ENCODE measurements at places on chromosomes 16 and 17.

DNA sequence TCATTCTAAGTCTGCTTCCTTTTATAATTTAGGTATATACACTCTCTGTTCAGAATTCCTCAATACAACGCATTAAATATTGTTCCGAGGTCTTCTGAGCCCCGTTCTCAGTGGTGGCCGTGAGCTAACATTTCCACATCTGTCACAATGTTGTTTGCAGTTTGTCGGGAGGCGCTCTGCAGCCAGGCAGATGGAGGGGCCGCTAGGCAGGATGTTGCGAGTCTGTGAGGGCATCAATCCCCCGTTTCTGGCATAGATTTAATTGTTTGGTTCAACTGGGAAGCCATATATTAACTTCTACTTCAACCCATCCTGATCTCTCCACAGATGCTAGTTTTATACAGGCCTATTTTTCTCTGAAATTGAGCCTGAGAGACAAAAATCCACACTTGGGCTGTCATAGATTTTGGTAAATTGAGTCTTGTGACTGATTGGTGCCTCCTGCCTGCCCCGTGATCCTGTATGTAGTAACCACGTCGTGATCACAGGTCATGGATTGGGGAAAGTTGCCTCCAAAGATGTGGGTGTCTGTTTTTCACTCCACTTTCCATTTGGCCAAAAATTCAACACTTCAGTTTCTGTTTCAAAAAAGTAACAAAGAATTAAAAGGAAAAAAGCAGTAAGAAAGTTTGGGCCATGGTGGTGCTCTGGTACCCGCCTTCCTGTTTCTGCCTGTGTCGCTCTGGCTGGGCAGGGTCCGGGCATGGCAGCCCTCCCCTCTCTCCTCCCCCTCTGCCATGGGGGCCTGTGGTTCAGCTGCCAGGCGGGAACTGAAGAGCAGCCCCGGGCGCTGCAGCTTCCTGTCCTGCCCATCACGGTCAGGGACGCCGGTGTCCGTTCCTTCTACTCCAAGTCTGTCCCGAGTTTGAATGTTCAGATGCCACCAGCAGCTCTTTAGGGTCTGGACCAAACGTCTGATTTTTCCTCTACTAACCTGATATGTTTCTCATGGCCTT is 41.5 kb downstream of the RPTOR start:
- no peak for DNase-seq

- peak; percentile 29 for DNase-seq
Measured at GRCh38 chr16:3879887-3880564, 487 bp downstream of the CREBBP start.

GRCh38 chr16:14071576-14072271 is 605 bp downstream of the MRTFB start:
- no peak for DNase-seq

DNA sequence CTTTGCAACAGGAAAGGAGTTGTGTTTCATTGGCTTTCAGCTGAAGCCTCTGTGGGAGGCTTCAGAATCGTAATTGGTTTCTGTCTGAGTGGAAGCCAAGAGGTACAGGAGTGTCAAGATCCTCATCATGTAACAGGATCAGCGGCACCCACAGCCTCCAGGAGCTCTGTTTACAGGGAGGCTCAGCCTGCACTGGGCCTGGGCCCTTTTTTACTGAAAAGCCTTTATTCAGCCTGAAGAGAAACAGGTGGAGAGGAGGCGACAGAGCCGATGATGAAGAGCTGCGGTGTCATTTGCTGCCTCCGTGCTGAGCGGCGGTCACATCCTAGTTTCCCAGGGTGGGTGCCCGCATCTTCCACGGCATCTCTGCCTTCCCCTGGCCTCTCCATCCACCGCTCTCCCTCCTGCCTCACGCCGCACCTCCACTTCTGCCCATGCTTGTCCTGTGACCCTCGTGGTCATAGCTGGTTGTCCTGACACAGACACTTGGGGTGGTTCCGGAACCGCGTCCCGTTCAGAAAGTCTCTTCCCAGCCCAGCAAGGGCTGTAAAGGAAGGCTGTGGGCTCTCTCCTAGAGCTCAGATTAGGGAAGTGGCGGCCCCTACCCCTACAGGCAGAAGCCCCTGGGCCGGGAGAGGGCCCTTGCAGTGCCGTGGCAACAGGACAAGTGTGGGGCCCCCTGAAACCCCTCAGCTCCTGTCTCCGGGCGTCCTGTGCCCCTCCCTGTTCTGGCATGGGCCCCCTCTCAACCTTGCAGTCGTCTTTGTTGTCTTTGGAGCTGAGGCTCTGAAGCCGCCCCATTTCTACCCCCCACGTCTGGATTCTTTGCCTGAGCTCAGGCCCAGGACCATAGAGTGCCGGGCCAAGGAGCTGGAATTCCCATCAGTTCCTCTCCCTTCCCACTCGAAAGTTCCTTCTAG is 53.9 kb upstream of the CHMP6 start:
- DNase-seq = no peak

DNA sequence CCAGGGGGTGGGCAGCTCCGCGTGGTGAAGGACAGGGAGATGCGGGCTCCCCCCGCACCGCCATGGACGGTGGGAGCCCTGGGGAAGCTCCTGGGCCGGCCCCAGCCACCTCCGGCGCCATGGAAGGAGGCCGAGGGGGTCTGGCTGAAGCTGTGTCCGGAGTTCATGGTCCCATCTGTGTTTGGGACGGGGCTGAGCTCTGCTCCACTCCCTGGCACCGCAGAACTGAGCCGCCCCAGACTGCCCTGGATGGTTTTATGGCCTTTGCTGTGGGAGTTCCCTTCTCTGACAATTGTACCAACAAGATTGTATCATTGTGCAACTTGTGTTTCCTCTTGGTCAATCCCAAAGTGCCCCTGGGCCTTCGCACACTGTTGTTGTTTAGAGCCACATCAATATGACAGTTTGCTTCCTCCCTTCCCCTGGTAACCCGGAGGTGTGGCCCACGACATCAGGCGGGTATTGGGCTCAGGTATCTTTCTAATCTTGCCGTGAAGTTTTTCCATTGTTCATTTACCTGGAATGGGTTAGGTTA is 942 bp downstream of the KRT23 start:
- DNase-seq = no peak

- DNase-seq = no peak
Measured at GRCh38 chr17:45648642-45649041, 135.5 kb upstream of the CRHR1 start.

GRCh38 chr17:74186498-74186897 is 17.0 kb upstream of the RPL38 start:
- no peak for DNase-seq

DNA sequence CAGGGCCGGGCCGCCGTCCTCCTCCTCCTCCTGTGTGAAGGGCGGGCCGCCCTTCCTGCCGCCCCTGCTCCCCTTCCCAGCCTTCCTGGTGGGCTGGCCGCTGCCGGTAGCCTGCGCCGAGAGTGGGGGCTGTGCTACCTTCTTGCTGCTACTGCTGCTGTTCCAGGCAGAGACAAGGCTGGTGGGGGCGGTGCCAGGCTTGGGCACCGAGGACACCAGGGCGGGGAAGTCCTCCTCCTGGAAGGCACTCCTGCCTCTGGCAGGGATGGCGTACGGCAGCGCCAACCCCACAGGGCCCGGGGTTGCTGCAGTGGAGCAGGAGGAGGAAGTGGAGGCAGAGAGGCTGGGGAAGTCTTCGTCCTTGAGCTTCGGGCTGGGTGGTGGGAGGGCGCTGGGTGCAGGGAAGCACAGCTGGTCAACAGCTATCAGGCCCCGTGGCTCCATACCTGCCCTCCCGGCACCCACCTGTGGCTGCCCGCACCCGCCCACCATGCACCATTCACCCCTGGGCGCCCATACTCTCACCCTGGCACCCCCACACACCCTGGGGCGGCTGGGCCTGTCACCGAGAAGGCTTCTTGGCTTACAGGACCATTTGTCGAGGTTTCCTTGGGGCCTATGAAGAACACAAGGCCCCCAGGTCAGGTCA is 9.6 kb downstream of the ZNF598 start:
- DNase-seq = no peak

DNA sequence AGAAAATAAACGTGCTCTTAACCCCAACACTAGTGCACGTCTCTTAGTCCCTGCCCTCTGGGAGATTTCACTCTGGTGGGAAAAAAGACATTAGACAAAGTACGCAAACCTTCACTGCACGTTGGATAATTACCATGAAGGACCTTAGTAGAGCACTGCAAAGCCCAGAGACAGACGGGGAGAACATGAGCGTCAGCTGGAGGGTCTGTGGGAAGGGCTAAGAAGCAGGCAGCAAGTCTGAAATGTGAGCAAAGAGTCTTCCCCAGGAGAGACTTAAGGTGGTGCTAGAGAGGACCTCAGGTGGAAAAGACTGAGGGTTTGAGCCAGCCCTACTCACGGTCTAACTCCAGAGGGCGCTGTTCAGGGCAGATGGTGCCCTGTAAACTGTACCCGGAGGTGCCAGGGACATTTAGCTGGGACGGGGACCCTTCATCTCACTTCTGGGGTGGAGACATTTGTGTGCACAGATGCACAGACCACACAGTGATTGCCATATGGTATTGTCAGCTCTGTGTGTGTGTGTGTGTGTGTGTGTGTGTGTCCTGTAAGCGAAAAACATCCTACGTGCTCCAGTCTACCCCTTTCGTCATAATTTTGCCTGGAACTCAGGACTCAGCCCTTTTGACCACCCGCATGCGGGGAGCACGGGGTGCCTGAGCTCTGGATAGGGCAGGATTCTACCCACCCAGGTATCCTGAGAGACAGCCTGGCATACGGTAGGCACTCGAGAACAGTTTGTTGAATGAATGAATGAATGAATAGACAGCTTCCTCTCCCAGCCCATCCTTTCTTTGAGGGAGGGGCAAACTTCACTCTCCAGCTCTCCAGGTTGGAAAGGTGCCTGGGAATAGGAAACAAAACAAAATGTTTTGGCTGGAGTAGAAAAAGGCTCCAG is 10.1 kb upstream of the STAC2 start:
- peak; percentile 94 for DNase-seq

- no peak for DNase-seq
Measured at GRCh38 chr16:13873835-13874438, 46.0 kb upstream of the ERCC4 start.

- no peak for DNase-seq
Measured at GRCh38 chr17:2635675-2636074, 42.2 kb downstream of the PAFAH1B1 start.

- DNase-seq = no peak
Measured at GRCh38 chr16:27980076-27980775, 83.3 kb downstream of the GSG1L start.

DNA sequence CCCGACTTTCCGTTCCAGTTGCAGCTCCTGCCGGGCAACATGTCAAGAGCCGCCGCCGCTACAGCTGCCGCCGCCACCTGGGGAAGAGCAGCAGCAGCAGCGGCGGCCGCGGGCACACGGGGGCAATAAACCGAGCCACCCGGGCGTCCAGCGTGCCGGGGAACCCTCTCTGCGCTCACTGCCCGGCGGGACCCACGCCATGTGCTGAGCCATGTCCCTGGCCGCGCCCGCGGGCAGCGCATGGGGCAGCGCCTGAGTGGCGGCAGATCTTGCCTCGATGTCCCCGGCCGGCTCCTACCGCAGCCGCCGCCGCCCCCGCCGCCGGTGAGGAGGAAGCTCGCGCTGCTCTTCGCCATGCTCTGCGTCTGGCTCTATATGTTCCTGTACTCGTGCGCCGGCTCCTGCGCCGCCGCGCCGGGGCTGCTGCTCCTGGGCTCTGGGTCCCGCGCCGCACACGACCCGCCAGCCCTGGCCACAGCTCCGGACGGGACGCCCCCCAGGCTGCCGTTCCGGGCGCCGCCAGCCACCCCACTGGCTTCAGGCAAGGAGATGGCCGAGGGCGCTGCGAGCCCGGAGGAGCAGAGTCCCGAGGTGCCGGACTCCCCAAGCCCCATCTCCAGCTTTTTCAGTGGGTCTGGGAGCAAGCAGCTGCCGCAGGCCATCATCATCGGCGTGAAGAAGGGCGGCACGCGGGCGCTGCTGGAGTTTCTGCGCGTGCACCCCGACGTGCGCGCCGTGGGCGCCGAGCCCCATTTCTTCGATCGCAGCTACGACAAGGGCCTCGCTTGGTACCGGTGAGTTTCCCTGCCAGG is 604 bp downstream of the HS3ST3B1 start:
- no peak for DNase-seq

GRCh38 chr16:1401061-1401757 is 13.3 kb downstream of the UNKL start:
- no peak for DNase-seq

- DNase-seq = no peak
Measured at GRCh38 chr17:19321481-19322128, 40.9 kb downstream of the B9D1 start.

- no peak for DNase-seq
Measured at GRCh38 chr16:69620573-69620972, 54.8 kb downstream of the NFAT5 start.

- DNase-seq = no peak
Measured at GRCh38 chr17:33623841-33624240, 330.7 kb upstream of the ASIC2 start.

- peak; percentile 26 for DNase-seq
Measured at GRCh38 chr17:78781104-78781892, 775 bp downstream of the CYTH1 start.

- DNase-seq = no peak
Measured at GRCh38 chr17:14559264-14560119, 258.6 kb downstream of the HS3ST3B1 start.

- DNase-seq = peak; percentile 44
Measured at GRCh38 chr16:57576429-57576870, 34.0 kb downstream of the ADGRG5 start.

DNA sequence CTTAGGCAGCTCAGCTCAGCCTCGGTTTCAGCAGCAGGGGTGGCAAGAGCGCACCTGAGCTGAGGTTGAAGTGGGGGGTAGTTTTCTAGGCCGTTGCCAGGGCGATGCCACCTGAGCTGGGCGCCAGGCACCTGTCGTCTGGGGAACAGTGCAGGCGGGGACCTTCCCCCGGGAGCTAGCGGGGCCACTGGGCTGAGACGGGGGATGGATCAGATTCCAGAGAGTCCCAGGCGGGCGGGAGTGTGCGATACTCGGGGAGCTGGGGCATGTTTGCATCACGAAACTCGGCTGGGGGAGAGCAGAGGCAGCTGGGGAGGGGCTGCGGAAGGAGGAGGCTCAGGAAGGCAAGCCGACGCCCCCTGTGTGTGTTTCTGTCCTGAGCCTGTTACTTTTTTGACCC is 477 bp upstream of the CLDN9 start:
- DNase-seq = no peak

GRCh38 chr16:9374061-9374460 is 282.6 kb downstream of the HAPSTR1 start:
- no peak for DNase-seq

GRCh38 chr17:4319221-4319620 is 47.3 kb downstream of the UBE2G1 start:
- no peak for DNase-seq

- no peak for DNase-seq
Measured at GRCh38 chr17:47937941-47938340, 3.4 kb upstream of the PNPO start.

- no peak for DNase-seq
Measured at GRCh38 chr17:51347851-51348584, 87.7 kb downstream of the UTP18 start.

DNA sequence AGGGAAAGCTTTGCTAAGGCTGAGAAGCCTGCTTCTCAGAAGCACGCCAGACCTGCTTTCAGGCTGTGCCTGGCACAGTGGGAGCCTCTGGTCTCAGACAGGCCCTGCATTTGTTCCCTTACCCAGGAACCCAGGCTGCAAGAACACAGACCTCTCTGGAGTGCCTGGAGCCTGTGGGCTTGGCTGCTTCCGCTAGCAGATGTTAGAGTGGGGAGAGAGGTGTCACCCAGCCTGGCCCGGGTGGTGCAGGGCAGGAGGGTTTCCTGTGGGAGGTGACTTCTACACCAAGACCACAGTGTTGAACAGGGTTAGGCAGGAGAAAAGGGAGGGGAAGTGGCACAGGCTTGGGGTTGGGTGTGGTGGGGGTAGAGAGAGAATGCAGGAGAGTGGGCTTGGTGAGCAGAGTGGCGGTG is 35.8 kb upstream of the ADGRG1 start:
- DNase-seq = peak; percentile 34

GRCh38 chr17:51015145-51015558 is 105.5 kb downstream of the SPAG9 start:
- DNase-seq = no peak

GRCh38 chr17:66302761-66303626 is 581 bp downstream of the PRKCA start:
- no peak for DNase-seq
